Psoas muscle (tissue), 8 donors: ENCODE measurements at places on chromosomes 5 and 9.
A peak's percentile ranks its signal among the peaks of the same experiment; 100 is the strongest.

- DNase-seq = no peak
- no peak overlapping the region for H3K4me3 ChIP-seq
- no peaks in the 10 kb centered on the region for H3K4me1 ChIP-seq
- H3K27me3 ChIP-seq = no peaks in the 10 kb centered on the region
Observed at GRCh38 chr5:79641414-79641813, 29.2 kb downstream of the TENT2 start.

- DNase-seq = no peak
- H3K4me1 ChIP-seq = no peaks in the 10 kb centered on the region
- no peak overlapping the region for H3K4me3 ChIP-seq
- no peaks in the 10 kb centered on the region for H3K27me3 ChIP-seq
- no peaks in the 10 kb centered on the region for H3K36me3 ChIP-seq
Observed at GRCh38 chr9:134629061-134629585, 12.5 kb upstream of the COL5A1 start.

DNA sequence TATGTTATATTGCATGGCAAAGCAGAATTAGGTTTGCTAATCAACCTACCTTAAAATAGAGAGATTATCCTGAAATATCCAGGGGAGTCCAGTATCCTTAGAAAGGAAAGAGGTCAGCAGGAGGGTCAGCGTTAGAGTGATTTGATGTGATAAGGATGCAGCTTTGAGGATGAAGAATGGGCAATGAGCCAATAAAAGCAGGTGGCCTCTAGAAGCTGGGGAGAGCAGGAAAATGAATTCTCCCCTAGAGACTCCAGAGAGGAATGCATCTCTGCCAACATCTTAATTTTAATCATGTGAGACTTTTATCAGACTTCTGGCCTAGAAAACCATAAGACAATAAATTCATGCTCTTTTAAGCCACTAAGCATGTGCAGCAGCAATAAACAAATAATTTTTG, 65.7 kb upstream of the SYK start:
- H3K4me3 ChIP-seq = no peak overlapping the region
- no peaks in the 10 kb centered on the region for H3K27me3 ChIP-seq
- no peak for DNase-seq
- no peak overlapping the region for H3K27ac ChIP-seq
- H3K4me1 ChIP-seq = no peaks in the 10 kb centered on the region

- no peak overlapping the region for H3K27ac ChIP-seq
- H3K36me3 ChIP-seq = no peaks in the 10 kb centered on the region
- no peaks in the 10 kb centered on the region for H3K27me3 ChIP-seq
- peak; percentile 33 for DNase-seq
- no peak overlapping the region for H3K4me3 ChIP-seq
Observed at GRCh38 chr9:129471201-129472019, 149.5 kb downstream of the C9orf50 start.

- no peak for DNase-seq
- H3K4me3 ChIP-seq = no peak overlapping the region
Observed at GRCh38 chr5:126139773-126140172, 283.4 kb upstream of the GRAMD2B start.

GRCh38 chr5:99068944-99069650, 140.3 kb upstream of the CHD1 start:
- no peaks in the 10 kb centered on the region for H3K27me3 ChIP-seq
- no peak overlapping the region for H3K4me3 ChIP-seq
- no peaks in the 10 kb centered on the region for H3K4me1 ChIP-seq

DNA sequence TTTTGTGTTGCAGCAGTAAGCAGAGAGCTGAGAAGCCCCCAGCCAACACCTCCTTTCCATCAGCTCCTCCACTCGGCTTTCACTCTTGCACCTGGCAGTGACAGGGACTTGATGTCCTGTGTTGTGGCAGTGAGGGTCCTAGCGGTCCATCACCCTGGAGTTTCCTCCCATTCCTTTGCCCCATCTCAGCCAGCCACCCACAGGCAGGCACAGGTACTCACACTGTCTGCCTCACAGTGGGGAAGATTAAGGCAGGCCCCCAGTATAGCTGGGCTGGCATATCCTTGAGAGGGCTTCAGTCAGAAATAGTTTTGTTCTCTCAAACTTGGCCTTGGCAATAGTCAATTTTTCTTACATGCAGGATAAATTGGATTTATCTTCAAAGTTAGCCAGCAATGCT, 362.7 kb downstream of the GADD45G start:
- no peaks in the 10 kb centered on the region for H3K27me3 ChIP-seq
- H3K36me3 ChIP-seq = no peaks in the 10 kb centered on the region
- H3K27ac ChIP-seq = no peak overlapping the region
- no peak for DNase-seq
- peaks cover 7% of the 10 kb centered on the region for H3K4me1 ChIP-seq

DNA sequence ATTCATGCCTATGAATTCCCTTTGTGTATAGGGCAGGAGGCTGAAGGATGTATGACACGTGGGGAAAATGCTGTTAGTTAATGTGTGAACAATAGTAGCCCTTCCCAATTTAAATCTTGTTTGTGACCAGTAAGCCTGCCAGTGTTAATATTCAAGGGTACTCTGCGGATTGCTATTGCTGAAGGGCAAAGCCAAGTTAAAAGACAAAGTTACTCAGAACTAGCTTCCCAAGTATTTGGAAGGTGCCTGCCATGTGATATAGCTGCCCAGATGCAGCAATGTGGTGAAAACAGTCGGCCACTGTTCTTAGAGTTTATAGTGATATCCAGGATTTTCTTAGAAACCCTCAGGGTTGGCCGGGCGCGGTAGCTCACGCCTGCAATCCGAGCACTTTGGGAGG, 34.6 kb downstream of the MARVELD2 start:
- no peak overlapping the region for H3K27ac ChIP-seq
- no peaks in the 10 kb centered on the region for H3K27me3 ChIP-seq
- no peak overlapping the region for H3K4me3 ChIP-seq
- DNase-seq = no peak
- H3K36me3 ChIP-seq = no peaks in the 10 kb centered on the region

DNA sequence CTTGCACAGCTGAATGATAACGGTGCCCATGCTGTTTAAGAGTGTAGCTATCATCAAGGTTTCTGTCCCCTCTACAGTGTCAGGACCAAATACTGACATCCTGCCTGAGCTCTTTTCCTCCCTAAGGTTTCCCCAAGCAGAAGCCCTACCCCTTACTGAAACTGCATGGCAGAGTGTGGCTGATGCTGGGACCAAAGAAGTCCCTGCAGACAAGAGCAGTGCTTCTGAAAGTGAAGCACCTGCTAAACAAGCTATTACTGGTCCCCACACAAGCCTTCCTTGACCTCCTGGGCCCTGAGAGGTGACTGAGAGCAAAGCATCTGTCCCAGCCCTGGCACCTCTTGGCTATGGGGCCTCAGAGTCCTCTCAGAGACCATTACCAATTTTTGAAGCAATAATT, 56.1 kb downstream of the CFAP90 start:
- H3K27ac ChIP-seq = no peak overlapping the region
- DNase-seq = no peak

GRCh38 chr5:89988129-89988810, 421.3 kb downstream of the CETN3 start:
- no peak overlapping the region for H3K27ac ChIP-seq
- no peaks in the 10 kb centered on the region for H3K36me3 ChIP-seq
- no peaks in the 10 kb centered on the region for H3K27me3 ChIP-seq

DNA sequence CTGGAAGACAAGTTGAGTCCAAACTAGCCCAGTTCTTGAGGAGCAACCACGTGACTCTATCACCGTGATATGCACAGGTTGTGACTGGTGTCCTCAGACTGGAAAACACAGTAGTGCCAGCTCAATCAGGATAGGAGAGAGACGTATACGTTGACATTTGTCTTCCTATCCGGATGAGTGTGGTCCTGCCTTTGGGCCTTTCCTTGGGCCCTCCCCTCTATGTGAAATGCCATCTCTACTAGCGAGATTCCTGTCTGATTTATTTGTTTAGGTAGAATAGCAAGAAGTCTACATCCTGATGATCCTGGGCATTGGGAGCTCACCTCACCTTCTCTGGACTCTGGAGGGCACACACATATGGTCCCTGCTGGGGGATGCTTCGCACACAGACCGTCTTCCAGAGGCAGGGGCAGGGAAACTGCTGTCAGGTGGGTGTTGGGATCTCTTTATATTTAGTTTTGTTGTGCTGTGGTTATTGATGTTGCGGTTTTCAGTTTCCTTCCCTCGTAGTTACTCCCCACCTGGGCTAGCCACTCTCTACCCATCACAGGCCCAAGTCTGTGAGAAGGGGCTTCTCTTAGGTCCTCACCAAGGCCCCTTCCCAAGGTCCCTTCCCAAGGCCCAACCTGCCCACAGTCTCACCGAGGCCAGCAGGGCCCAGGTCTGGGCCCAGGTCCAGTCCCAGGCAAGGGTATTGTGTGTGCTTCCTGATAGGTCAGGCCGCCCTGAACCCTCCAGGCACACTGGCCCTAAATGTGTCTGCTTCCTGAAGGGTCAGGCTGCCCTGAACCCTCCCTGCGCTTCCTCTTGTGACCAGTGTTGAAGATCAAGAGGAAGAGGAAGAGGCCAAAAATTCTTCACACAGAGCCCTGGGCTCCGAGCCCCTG, 19.0 kb upstream of the SPINK4 start:
- H3K4me1 ChIP-seq = peaks cover 4% of the 10 kb centered on the region
- no peak for DNase-seq
- no peaks in the 10 kb centered on the region for H3K27me3 ChIP-seq

GRCh38 chr5:73534011-73534644, 31.3 kb downstream of the ANKRA2 start:
- H3K4me3 ChIP-seq = no peak overlapping the region
- no peak for DNase-seq
- H3K4me1 ChIP-seq = no peaks in the 10 kb centered on the region
- H3K27me3 ChIP-seq = no peaks in the 10 kb centered on the region
- no peak overlapping the region for H3K27ac ChIP-seq
- no peaks in the 10 kb centered on the region for H3K36me3 ChIP-seq

DNA sequence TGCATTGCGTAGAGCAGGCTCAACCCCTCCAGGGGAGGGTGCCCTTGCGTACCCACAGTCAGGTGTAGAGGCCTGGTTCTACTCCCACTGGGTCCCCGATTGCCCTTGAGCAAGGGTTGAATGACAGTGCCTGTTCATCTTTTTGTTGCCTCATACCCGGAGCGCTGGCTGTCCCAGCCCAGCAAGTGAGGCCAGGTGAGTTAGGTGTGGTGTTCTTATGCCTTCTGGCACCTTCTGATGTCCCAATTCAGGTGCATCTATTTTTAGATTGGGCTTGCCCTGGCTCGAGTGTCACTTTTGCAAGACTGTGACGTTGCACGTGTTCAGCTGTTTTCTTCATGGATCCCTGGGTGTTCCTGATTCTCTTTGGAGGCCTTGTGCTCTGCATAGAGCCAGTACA, 257.8 kb downstream of the GOLPH3 start:
- DNase-seq = no peak
- H3K27me3 ChIP-seq = no peaks in the 10 kb centered on the region
- no peaks in the 10 kb centered on the region for H3K4me1 ChIP-seq
- no peak overlapping the region for H3K4me3 ChIP-seq
- no peaks in the 10 kb centered on the region for H3K36me3 ChIP-seq
- no peak overlapping the region for H3K27ac ChIP-seq

- H3K27me3 ChIP-seq = no peaks in the 10 kb centered on the region
- H3K4me3 ChIP-seq = no peak overlapping the region
- H3K27ac ChIP-seq = no peak overlapping the region
- H3K4me1 ChIP-seq = no peaks in the 10 kb centered on the region
- DNase-seq = no peak
Observed at GRCh38 chr5:41334758-41335157, 121.4 kb upstream of the C6 start.

DNA sequence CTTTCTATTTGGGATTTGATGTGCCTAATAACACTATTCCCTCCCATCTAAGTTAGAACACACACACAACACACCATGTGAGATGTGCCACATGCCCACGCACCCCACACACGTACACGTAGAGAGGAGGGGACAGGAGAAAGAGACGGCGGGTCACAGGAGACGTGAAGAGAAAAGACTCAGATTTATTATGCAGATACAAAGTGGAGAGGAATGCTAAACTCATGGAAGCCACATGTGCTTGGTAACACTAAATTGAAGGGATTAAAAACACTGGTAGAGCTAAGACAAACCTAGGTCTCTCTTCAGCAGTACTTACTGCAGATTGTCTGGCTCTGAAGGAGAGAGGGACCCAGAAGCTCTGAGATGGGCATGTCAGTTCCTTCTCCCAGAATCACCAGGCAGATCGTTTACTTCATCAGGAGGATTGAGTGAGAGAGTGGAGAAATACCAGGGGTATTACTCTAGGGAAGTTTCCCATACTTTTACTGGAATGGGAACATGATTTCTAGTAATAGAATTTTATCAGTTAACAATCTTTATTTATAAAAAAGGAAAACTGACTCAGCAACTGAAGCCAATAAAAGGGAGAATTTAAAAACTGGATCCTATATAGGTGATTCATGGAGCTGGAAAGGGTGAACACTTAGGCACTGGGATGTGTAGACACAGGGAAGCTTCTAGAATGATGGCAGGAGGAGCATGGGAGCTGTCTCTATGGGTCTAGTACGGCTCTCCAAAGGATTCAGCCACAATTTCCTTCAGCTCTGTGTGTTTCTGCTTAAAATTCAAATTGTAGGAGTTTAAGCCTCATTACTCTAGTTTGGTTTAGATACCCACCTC, 139.4 kb downstream of the MACIR start:
- no peaks in the 10 kb centered on the region for H3K36me3 ChIP-seq
- H3K27me3 ChIP-seq = no peaks in the 10 kb centered on the region
- H3K4me3 ChIP-seq = no peak overlapping the region

GRCh38 chr5:17340819-17341218, 123.4 kb downstream of the BASP1 start:
- H3K27ac ChIP-seq = no peak overlapping the region
- DNase-seq = no peak
- no peaks in the 10 kb centered on the region for H3K36me3 ChIP-seq

DNA sequence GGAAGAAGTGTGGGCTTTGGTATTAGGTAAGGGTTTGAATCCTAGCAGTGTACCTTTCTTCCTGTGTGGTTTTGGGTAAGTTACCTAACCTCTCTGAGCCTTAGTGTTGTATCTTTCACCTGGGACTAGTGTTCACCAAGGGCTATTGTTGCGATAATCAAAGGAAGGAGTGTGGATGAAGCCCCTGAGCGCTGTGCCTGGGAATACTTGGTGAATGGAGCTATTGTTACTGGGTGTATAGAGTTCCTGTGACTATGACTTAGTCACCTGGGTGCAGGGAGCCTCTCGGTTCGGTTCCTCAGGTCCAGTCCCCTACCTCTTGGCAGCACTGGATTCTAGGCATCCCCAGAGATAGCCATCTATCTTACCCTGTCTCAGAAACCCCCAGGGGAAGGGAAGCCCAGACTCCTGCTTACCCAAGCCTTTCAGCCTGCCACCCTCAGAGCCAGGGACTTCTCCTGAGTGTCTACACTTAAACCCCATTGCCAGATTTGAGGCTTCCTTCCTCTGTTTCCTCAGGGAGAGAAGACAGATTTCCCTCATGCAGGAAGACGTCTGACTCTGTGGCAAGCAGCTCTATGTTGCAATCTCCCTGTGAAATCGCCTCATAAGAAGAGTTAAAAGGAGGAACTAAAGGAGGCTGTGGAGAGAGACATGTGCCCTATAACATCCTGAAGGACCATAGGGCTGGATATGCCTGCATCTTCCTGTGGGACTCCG, 181.0 kb upstream of the PITX1 start:
- no peaks in the 10 kb centered on the region for H3K27me3 ChIP-seq
- H3K4me1 ChIP-seq = peaks cover 33% of the 10 kb centered on the region
- H3K36me3 ChIP-seq = no peaks in the 10 kb centered on the region
- no peak overlapping the region for H3K27ac ChIP-seq

- no peaks in the 10 kb centered on the region for H3K4me1 ChIP-seq
- H3K4me3 ChIP-seq = no peak overlapping the region
- H3K36me3 ChIP-seq = no peaks in the 10 kb centered on the region
- no peak for DNase-seq
- H3K27ac ChIP-seq = no peak overlapping the region
- no peaks in the 10 kb centered on the region for H3K27me3 ChIP-seq
Observed at GRCh38 chr9:7982907-7983306, 183.3 kb upstream of the DMAC1 start.
